ENCODE measurements at places on chromosomes 5 and 9.

DNA sequence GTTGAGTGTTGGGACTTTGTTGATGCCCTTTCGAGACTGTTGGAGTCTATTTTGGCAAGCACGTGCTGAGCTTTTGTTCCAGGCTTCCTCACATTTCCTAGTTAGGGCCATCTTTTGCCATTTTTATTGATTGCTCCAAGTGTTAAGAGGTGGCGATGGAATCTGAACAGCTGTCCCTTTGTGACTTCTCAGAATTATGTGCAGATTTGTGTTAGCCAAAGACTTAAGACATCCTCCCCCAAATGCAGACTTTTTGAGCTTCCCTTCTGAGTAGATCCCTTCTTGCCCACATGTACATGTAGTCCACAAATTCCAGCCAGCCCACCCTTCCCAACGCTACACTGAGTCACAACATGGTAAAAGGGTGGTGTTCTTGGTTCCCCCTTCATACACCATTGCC is 59.2 kb downstream of the SPIN1 start:
- no peak for DNase-seq

GRCh38 chr9:70947086-70947485 is 174.3 kb downstream of the TRPM3 start:
- DNase-seq, result no peak

DNA sequence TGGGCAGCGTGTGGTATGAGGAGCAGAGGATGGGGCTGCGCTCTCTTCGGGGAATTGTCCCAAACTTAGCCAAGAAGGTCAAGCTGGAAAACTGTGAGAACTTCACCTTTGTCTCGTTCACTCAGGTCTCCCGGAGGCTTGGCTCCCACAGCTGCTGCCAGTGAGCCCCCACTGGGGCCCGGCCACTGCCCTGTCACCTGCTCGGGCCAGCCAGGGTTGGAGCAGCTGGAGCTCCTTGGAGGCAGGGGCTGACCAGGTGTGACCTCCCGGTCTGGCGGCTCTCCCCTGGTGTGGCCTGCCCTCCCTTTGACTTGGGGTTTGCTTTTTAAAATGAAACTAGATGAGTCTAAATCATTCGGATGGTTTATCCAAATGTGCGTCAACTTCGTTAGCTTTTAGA is 58.0 kb downstream of the INIP start:
- DNase-seq, result no peak

- DNase-seq, result no peak
These were observed 129.6 kb upstream of the ABCA1 start for GRCh38 chr9:105057551-105057950.

DNA sequence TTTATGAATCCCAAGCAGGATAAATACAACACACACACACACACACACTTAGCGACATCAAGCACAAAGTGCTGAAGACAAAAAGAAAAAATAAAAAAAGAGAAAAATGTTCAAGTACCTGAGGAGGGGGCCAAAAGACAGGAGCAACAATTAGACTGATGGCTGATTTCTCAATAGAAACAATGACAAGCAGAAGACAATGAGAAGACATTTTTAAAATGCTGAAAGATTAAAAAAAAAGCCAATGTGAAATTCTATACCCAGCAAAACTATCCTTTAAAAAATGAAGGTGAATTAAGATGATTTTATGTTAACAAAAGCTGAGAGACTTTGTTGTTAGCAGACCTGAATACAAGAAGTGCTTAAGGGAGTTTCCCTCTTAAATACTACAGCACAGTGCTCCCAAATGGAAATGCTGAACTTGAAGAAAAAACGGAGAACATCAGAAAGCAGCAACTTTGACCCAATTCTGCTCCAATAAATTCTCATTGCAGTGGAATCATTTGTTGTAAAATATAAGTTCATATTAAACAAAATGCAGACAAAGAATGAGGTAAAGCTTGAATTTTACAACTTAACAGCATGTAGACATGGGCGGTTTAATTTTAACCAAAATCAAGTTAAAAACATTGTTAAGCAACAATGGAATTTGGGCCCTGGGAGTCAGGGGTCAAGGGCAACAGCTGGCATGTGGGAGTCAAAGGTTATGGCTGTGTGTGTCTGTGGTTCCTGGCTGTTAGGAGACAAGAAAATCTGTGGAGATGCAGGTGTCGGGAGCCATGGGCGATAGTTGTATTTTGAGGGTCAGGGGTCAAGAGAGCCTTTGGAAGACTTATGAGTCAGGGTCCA is 776 bp upstream of the RANBP17 start:
- DNase-seq, result no peak

- DNase-seq, result no peak
These were observed 46.4 kb upstream of the CHD1 start for GRCh38 chr5:98975223-98975622.

GRCh38 chr9:109966643-109967368 is 186.8 kb downstream of the PALM2AKAP2 start:
- DNase-seq, result no peak

DNA sequence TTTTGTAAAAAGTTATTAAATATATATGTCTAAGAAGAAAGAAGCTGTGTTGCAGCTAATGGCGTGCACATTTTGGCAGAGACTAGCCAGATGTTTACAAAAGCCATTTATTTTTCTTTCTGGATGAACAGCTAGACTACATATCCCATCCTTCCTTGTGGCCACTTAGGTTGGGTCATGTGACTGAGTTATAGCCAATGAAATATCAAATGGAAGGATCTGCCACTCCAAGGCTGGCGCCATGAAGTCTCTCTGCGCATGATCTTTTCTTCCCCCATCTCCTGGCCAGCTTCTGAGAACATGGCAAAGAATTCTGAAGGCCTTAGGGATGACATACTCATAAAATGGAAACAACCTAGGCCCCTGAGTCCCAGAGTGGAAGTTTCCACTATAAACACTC is 244.2 kb upstream of the DAB2 start:
- DNase-seq, result no peak

- peak; percentile 49 for DNase-seq
These were observed 84.9 kb downstream of the RGS3 start for GRCh38 chr9:113548221-113549041.

- no peak for DNase-seq
These were observed 61.7 kb downstream of the PDE8B start for GRCh38 chr5:77272206-77272605.

DNA sequence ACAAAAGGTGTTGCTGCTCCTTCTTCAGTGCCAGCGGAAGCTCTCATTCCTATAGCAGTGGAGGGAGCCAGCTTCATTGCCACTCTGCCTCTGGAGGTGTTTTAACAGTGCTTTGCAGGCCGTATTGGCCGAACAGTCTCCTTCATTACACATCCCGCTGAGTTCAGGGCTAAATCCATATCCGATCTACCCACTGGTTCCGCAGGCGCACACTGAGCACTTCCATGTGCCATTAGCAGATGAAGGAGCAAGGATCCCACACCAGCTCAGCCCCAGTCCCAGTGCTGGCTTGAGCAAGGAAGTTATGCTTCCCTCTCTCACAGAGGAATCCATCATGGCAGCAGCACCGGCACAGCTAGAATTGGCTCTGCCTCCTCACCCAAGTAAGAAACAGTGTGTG is 121.2 kb upstream of the IRX2 start:
- no peak for DNase-seq

GRCh38 chr9:113737517-113738271 is 138.4 kb upstream of the ZNF618 start:
- peak; percentile 15 for DNase-seq

GRCh38 chr5:9712506-9712905 is 82.4 kb upstream of the TAS2R1 start:
- DNase-seq, result no peak

DNA sequence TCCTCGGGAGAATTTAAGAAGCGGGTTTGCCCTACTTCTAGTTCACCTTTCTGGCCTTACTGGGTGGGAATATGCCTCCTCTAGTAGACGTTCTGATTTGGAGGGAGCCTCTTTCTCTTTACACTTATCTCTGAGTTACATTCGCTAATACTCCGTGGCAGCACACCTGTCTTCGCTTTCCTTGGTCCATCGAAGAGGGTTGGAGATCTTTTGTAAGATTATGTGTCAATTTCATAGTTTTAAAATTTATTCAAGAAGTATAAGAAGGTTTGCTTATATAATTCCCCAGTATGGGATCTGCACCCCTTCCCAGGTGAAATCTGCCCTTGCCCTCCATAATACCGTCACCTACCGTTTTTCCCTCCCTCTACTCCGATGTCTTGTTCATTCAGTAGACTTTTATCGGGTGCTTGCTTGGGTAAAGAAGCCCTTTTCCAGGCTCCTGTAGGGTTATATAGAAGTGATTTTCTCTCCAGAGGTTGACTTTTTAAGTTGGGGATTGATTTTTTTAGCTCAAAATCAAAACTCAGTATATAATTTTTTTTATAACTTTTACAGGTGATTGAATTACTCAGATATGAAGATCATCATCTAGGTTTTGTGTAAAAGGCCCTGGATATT is 1.1 kb downstream of the GPBP1 start:
- DNase-seq, result no peak

DNA sequence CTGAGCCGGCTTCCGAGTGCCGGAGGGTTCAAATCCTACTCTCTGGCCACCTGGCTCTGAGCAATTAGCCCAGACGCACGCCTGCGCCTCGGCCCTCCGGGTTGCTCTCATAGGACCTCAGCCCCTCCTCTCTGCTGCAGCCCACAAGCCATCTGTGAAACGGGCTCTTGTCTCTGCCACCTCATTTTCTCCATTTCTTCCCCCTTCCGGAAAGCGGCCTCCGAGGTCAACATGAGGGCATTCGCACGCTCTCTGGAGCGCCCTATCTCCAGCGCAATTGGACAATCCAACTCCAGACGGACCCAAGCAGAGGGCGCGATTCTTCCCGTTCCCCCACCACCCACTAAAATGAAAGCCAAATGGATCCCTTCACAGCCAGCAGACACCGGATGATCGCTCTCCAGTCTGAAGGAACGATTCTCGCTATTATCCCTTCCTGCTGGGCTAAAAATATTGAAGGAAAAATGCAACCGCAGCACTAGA is 41.5 kb downstream of the VAV2 start:
- DNase-seq, result no peak

- DNase-seq, result no peak
These were observed 27.3 kb upstream of the IL17B start for GRCh38 chr5:149406203-149406978.

DNA sequence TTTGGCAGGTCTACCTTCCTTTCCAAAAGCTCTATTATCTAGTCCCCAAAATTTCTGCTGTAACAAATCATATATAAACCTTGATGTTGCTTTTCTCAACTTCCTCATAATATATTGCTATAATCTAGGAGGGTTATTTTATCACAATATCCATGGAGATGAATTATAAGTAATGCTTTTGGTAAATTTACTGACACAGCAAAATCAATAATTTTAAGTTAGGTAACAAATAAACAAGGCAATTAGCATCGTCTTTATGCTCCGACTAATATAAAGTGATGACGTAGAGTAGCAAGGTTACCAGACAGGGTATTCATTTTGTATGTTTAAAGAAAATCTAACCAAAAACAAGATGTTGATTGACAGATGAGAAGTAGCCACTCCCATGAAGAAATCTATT is 132.3 kb upstream of the ST8SIA4 start:
- DNase-seq, result no peak

DNA sequence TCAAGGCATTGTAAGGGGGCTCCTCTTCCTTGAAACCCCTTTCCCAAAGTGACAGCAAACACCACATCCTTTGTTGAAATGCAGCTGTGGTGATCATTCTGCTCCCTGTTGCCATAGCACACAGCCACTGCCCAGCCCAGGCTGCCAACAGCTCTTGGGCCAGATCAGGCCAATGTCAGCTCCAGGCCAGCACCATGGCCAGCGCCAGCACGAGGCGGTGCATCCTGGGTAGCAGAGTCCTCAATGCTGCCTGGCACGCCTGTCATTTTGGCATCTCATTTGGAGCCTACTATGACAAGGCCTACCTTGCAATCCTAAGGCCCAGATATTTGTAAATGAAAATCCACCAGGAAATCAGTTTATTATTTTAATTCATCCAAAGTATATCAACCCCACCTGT is 390.6 kb downstream of the DNAH5 start:
- DNase-seq, result no peak

GRCh38 chr5:103232393-103232999 is 26.1 kb upstream of the MACIR start:
- no peak for DNase-seq

DNA sequence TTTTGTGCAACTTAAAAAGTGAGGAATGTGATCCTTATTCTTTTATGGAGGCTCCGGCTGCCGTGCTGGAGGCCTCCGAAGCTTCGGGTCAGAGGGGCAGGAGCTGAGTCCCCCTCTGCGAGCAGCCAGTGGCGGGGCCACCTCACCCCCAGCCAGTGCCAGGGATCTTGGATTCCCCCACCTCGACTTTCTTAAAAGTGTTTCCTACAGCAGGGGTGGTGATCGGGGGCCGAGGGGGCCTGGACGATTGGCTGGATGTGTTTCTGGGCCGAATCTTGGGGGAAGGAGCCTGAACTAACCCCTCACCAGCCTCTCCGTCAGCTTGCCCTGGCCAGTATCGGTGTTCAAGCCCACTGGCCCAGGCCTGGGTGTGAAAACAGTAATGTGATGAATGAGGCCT is 92.2 kb upstream of the LMX1B start:
- DNase-seq, result no peak

GRCh38 chr5:140356853-140357725 is 2.9 kb upstream of the SLC4A9 start:
- no peak for DNase-seq

DNA sequence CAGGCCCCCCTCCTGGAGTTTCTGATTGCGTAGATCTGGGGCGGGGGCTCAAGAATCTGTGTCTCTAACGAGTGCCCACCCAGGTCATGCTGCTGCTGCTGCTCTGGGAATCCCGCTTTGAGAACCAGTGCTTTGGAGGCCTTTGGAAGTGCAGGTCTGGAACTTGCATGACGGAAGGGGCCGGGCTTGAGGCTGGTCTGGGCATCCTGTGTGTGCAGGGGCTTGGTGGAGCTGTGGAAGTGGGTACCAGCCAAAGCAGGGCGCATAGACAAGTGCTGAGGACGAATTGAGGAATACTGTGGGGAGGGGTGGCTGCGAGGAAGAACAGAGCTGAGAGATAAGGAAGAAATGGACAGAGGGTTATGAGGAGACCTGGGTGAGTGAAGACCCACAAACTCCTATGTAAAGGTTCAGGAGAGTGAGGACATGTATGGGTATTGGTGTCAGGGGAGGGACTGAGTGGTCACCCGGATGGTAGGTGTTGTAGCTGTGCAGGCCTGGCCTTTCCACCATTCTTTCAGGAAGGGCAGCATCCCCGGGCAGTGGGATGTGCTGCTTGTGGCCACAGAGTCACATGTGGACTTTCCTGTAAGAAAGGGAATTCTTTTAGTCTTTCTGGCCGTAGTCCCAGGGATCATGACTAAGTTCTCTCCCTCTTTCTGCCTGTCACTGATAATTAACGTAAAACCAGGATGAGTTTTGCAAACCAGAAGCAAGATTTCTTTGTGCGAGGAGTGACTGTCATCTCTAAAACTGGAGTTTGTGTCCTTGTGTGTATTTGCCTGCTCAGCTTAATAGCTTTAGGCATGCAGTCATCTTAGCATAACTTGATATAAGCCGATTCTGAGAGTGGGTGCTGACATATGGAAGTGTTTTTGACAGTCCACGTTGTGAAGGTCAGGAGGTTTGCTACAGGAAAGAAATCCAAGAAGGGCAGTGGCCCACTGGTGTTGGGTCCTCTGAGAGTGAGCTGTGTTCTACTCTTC is 43.3 kb upstream of the TJP2 start:
- DNase-seq, result no peak

Data from T-helper 2 cell treated with Interferon-gamma antibody and Interleukin-4, amounts not matched to agents 5 μg/mL and 100 μg/mL, for 36 hours (primary cell).